NCI-H2081 (cell line): ENCODE measurements at places on chromosomes 12 and 14.

DNA sequence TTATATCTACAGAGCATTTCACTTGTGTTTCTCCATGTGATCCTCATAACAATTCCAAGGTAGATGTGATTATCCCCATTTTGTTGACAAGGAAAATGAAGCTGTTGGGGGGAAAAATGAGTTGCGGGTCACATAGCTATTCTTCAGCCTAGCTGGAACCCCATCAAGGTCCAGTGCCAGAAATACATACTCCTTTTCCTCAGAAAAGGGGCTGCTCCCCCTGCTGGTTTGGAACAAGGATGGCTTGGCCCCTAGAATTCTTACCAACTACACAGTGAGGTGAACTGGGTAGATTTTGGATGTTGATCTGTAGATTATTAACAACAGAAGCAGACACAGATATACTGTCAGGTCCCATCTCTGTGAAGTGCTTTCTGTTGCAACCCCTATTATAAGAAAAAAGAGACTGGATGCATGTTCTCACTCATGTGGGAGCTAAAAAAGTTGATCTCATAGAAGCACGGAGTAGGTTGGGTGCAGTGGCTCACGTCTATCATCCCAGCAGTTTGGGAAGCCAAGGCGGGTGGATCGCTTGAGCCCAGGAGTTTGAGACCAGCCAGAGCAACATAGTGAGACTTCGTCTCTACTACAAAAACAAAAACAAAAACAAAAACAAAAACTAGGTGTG is 8.9 kb downstream of the IKZF4 start:
- DNase-seq, result no peak

DNA sequence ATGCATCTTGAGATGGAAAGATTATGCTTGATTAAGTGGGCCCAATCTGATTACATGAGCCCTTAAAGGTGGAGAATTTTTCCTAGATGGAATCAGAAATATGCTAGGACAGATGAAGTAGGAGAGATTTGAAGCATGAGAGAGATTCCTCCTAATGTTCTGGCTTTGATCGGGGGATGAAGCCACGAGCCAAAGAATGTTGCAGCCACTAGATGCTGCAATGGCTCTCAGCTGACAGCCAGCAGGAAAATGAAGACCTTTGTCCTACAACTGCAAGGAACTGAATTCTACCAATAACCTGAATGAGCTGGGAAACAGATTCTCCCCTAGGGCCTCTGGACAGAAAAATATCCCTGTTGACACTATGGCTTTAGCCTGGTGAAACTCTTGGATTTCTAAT is 82.6 kb upstream of the ATP2B1 start:
- no peak for DNase-seq

GRCh38 chr12:56160193-56160763 is 2.1 kb downstream of the MYL6 start:
- DNase-seq, result peak; percentile 17

DNA sequence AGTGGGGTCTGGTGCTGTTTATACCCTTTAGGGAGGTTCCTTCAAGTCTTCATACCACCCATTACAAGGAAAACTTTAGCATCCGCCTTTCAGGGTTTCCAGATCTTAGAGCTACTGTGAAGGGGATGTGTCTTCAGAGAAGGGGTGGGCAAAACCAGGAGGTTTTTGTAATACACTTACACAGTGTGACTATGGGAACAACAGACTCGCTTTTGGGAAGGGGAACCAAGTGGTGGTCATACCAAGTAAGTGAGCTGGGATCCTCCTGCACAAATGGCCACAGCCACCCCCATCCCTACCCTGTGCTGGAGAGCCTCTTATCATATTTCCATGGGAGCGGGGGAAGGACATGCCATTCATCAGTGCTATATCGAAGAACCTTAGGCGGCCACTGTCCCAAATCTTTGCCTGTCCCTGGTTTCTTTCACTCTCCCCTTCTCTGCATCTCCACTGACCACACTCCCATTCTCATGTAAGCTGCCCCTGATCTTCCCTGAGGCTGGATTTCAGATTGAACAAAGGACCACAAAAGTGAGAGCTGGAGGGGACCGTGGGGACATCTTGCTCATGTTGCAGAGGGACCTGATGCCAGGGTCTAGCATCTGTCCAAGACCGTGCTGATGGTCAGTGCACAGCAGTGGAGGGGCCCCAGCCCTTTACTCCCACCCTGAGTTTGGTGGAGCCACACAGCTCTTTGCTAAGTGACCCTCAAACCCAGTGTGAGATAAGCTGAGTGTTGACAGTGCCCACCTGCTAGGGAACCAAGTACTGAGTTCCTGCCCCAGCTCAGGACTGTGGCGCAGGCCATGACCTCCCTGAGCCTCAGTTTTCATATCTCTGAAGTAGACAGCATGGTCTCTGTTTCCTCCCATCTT is 51.4 kb downstream of the DAD1 start:
- DNase-seq, result no peak

- no peak for DNase-seq
These were observed 16.0 kb upstream of the LUM start for GRCh38 chr12:91127306-91127705.

GRCh38 chr14:58797010-58797429 is 159.3 kb downstream of the DACT1 start:
- DNase-seq, result no peak

DNA sequence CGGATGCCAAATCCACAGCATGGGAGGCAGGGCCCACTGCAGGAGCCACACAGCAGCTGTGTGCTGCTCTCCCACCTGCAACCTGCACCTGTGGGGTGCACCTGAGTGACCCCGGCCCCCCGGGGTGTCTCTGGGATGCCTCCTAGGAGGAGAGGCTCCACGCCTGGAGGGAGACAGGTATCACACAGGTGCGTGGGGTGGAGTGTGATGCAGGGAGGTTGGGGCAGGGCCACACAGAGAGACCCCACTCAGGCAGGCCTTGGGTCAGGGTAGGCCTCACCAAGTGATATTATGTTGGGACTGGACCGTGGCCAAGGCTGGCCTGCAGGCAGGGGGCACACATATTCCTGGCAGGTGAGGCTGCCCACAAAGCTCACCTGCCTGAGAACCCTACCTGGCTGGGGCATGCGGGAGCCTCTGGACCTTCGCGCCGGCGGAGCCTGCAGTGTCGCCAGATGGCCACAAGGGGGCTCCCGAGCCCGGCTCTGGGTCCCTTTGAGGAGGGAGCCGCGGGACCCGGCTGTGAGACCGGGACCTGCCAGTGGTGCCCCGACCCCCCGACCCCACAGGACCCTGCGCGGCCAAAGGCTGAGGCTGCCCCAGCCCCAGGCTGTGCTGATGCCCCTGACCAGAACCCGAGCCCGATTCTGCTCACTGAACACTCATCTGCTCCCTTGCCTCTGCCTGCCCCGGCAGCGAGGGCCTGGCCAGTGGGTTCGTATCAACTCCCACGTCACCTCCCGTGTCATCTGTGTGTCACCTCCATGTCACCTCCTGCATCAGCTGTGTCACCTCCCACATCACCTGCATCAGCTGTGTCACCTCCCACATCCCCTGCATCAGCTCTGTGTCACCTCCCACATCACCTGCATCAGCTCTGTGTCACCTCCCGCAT is 11.4 kb downstream of the TMEM121 start:
- peak; percentile 46 for DNase-seq

DNA sequence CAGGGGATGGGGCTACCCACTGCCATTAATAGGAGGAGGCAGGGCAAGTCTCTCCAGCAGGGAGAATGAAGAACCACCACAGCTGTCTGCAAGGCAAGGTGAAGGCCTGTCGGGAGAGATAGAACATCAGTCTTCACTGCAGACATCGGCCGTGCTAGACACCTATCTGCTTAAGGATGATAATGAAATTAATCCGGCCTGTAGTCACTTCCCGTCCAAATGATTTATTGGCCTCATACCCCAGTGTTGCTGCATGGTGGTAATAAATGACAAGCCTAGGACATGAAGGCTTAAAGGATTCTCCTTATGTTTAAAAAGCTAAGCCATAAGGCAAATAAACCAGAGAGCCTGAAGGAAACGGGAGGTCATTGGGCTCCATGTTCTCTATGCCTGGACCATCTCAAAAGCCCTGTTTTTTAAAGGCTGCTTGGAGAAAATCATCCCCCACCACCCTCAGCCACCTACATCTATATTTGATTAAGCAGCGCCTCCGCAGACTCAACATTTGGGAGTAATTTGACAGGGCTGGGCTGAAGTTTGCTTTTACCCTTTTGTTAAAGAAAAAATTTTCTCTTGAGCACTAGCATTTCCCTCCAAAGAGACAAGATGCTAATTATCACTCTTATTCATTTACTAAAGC is 137.7 kb downstream of the PLXNC1 start:
- no peak for DNase-seq

DNA sequence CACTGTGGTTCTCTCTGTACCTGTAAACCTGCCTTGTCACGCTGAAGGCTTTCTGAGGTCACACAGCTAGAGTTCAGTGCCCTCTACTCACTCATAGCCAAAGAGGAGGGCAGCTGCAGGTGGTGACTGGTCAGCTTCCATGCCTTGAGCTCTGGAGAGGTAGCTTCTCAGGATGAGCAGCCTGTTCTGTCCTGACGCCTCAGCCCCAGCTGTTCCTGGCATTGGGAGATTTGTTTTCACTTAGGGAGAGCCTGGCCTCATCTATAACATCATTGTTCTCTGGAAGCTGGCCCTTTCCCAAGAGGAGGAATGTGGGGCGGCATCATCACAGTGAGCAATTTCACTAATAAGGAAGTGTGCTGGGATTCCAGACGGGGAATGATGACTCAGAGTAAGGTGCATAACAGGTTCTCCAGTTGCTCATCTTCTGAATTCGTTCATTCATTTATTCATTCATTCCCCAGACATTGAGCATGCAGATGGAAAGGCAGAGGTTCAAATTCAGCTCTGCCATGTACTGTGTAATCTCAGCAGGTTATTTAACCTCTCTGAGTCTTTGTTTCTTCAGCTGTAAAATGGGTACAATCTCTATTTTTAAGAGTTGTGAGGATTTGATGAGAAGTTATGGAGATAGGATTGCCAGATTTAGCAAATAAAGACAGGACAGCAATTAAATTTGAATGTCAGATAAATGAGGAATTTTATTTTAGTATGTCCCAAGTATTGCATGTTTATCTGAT is 255.8 kb upstream of the CRY1 start:
- no peak for DNase-seq

- DNase-seq, result no peak
These were observed 16.7 kb upstream of the TMEM229B start for GRCh38 chr14:67505254-67505653.

DNA sequence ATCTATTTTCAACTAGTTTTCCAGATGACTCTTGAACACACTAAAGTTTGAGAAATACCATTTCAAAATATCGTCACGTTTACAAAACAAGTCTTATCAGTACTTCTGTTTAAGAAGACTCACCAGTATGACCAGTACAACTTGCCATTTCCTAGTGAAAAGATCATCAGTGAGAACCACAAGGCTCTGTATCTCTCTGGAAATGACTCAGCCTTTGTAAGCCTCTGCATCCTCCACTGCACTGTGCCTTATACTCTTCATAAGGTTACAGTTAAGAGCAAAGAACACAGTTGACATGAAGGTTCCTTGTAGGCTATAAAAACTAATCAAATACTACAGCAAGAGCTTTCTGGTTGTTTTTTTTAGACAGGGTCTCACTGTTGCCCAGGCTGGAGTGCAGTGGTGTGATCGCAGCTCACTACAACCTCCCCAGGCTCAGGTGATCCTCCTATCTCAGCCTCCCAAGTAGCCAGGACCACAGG is 5.7 kb upstream of the VTI1B start:
- no peak for DNase-seq

DNA sequence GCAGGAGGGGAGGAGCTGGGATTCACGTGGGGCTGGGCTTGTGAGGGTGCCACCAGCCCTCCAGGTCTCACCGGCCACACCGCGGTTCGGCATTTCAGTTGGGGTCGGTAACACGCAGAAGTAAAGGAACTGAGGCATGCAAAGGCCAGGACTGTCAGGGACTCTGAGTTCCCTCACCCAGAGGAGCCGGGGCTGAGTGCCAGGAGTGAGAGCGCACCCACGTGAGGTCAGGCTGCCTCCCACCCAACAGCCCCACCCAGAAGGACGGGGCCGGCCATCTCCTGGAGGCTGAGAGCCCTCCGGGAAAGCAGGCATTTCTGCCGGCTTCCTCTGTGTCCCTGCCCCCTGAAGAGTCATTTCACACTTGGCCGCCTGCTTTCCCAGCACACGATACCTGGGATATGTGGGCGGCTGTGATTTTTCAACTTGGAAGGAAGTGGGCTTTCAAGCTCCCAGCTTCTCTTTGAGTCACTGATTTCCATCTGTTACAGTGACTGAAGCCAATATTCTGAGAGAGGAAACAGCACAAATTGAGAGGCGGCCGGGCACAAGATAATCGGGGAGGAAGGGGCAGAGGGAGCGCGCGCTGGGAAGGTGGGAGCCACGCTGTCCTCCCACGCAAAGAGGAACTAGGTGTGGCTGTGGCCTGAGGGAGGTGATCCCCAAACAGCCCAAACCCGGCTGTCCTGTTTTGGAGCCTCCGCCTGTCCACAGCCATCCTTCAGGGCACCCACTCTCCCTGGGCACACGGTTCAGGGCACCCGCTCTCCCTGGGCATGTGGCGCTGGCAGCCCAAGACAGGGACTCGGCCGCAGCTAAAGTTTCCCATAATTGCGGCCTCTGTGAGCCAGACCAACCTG is 19.0 kb downstream of the GALNT9 start:
- no peak for DNase-seq

DNA sequence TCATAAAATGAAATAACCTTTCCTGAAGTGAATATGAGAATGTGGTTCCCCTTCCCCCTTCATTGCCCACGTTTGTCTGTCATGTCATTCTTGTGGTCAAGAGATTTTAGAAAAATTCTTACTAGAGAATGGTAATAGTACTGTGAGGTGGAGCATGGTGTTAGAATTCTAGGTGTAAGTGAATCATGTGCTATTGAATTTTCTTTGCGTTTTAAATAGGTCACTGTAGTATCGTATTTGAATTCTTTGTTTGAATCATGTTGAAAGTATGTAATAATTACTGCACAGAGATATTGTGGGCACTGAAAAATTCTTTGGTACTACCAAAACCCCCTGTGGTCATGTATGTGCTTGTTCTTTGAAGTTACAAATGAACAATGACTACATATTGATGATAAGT is 49.9 kb downstream of the FUT8 start:
- no peak for DNase-seq

DNA sequence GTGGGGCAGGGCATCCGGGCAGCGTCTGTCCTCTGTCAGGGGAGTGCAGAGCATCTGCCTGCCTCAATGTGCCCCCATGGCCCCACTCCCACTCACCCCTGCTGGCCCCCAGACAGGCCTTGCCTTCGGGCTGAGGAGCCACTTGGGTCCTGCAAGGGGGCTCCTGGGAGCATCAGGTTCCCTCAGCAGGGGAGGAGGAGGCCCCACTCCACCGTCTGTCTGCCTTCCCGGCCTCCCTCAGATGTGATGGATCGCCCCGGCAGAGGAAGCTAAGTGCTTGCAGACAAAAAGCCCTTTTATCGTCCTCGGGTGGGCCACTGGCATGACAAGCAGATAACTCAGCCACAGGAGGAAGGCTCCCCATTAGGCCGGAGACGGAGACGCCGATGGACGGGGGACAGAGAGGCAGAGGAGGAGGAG is 35.1 kb downstream of the NCOR2 start:
- no peak for DNase-seq

GRCh38 chr12:127964717-127965116 is 302.3 kb upstream of the TMEM132C start:
- DNase-seq, result no peak

- no peak for DNase-seq
These were observed 74.9 kb downstream of the TBK1 start for GRCh38 chr12:64526859-64527258.

- DNase-seq, result peak; percentile 28
These were observed 90.1 kb upstream of the PELI2 start for GRCh38 chr14:56027916-56028712.
